ENCODE measurements at places on chromosomes 2 and 18.

DNA sequence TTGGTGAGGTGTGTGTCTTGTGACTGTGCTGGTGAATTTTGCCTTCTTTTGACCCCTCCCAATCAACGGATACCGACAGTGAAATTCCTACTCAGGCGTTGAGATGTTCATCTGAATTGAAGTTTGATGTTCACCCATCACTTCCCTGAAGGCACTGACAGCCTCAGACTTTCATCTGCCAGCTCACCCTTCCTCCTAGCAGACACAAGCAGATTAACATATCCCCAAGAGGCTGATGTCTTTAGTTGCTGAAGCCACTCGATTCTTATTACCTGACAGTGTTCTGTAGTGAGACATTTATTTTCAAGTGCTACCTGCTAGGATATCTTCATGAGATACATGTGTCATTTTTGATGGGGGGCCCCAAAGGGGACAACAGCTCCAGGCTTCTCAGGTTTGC, 1330.1 kb upstream of the PIK3C3 start:
- H3K36me3 ChIP-seq = no peaks in the 10 kb centered on the region
- no peak overlapping the region for H3K4me3 ChIP-seq
- H3K27ac ChIP-seq = no peak overlapping the region
- H3K4me1 ChIP-seq = no peaks in the 10 kb centered on the region

DNA sequence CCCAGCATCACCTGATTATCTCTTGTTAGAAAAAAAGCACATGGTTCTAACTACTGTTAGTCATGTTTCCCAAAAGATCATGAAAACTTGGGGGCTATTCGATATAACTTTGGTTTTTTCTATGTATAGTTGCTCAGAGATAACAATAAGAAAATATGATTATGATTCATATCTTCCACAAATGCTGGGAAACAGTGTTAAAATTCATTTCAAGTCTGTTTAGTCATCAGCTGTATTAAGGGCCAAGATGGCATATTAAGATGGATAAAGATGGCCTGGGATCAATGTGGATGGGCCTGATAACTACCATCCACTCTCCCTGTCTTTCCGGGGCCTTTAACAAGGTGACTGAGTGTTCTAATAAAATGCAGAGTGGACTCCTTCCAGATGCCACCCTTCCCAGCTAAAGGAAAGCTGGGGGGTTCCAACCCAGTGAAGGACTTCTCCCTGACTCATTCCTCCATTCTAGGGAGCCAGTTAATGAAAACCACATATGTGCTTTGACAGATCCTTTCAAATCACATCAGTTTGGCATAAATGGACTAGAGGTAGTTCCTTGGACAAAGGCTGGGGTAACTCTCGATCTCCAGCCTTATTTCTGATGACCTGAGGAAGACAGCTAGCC, 221.6 kb downstream of the VAPA start:
- H3K4me1 ChIP-seq = peaks cover 5% of the 10 kb centered on the region
- H3K36me3 ChIP-seq = no peaks in the 10 kb centered on the region
- H3K4me3 ChIP-seq = no peak overlapping the region
- no peak overlapping the region for H3K27ac ChIP-seq
- no peak for DNase-seq

- no peaks in the 10 kb centered on the region for H3K27me3 ChIP-seq
- no peaks in the 10 kb centered on the region for H3K36me3 ChIP-seq
- no peak overlapping the region for H3K27ac ChIP-seq
- DNase-seq = no peak
- H3K4me3 ChIP-seq = no peak overlapping the region
Measured at GRCh38 chr2:9140645-9141044, 66.0 kb upstream of the ASAP2 start.

- no peaks in the 10 kb centered on the region for H3K27me3 ChIP-seq
- peaks cover 6% of the 10 kb centered on the region for H3K36me3 ChIP-seq
- no peak overlapping the region for H3K27ac ChIP-seq
- H3K4me3 ChIP-seq = no peak overlapping the region
- DNase-seq = no peak
Measured at GRCh38 chr2:239047420-239047819, 199.5 kb downstream of the TWIST2 start.

DNA sequence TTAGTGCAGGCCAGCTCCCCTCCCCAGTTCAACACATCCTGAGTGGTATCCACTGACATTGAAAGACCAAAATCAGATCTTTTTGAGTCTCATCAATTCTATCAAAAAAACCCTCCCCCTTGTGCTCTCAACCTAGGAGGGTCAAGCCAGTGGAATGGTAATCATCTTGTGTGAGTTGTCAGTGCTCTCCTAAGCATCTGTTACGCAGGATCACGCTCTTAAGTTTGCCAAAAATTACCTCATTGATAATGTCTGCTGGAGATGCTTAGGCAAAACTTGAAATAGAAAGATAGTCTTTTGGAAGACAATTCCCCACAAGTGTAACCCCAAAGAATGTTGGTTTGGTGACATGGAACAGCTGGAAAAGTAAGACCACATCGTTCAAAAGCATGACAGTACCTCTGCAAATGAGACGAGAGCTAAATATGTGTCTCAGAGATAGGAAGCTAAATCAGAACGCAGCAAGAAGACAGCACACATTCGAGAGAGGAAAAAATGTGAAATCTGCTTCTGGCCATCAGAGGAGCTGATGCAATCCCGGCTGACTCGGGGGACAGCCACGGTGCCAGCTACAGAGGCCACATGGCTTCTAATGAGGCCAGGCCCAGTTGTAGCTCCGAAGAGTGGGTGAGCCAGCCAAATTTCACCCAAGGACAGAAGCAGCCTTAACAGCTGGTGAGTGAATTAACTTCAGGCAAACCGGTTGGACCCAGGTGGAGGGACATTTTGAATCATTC, 753.9 kb downstream of the RNF144A start:
- H3K27ac ChIP-seq = no peak overlapping the region
- H3K27me3 ChIP-seq = no peaks in the 10 kb centered on the region
- no peak overlapping the region for H3K4me3 ChIP-seq
- no peaks in the 10 kb centered on the region for H3K4me1 ChIP-seq
- DNase-seq = no peak

DNA sequence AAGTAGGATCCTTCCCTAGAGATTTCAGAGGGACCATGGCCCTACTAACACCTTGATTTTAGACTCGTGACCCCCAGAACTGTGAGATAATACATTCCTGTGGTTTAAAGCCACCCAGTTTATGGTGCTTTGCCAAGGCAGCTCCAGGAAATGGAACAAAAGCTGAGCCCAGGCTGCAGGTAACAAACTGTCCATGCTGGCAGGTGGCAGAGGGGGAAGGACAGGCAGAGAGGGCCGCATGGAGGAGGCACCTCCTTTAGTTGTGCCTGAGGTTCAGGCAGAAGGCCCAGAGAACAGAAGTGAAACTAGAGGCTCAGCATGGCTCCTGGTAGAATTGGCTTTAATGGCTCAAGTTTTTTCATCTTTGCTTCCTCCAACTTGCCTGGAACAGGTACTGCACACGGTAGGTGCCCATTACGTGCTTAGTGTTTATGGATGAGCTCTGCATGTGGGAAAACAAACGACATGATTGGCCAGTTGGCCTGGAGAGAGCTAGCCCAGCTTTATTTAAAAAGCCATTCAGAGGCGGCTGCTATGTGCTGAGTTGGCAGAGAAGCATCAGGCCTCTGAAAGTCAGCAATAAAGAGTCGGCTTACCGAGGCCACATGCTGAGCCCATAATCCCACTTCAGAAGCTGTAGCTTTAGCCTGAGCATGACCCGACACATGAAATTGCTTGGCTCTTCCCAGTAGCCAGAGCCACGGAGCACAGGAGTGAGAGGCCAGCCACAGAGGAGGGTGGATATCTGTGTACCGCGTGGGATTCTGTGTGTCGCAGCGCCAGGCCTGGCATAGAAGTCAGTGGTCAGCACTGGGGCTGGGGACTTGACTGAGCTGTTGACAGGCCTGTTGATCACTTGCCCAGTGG, 36.5 kb downstream of the HS1BP3 start:
- peaks cover 40% of the 10 kb centered on the region for H3K4me1 ChIP-seq
- no peaks in the 10 kb centered on the region for H3K27me3 ChIP-seq
- no peak overlapping the region for H3K4me3 ChIP-seq
- DNase-seq = no peak
- H3K27ac ChIP-seq = peak overlapping the region; percentile 99

- no peaks in the 10 kb centered on the region for H3K27me3 ChIP-seq
- DNase-seq = no peak
- peaks cover 58% of the 10 kb centered on the region for H3K36me3 ChIP-seq
- no peak overlapping the region for H3K27ac ChIP-seq
- H3K4me3 ChIP-seq = no peak overlapping the region
- no peaks in the 10 kb centered on the region for H3K4me1 ChIP-seq
Measured at GRCh38 chr2:208350610-208351009, 56.0 kb upstream of the PTH2R start.

DNA sequence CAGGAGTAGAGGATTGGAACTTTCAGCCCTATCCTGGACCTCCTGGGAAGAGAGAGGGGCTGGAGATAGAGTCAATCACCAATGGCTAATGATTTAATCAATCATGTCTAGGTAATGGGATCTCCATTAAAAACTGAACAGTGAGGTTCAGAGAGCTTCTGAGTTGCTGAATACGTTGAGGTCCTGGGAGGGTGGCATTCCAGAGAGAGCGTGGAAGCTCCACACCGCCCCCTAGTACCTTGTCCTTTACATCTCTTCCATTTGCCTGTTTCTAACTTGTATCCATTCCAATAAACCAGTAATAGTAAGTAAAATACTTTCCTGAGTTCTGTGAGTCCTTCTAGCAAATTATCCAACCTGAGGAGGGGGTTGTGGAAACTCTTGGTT, 101.7 kb downstream of the B3GNT2 start:
- no peaks in the 10 kb centered on the region for H3K36me3 ChIP-seq
- no peak overlapping the region for H3K27ac ChIP-seq
- no peak for DNase-seq
- H3K4me1 ChIP-seq = peaks cover 16% of the 10 kb centered on the region
- no peaks in the 10 kb centered on the region for H3K27me3 ChIP-seq

GRCh38 chr2:75459565-75460310, 101.0 kb downstream of the EVA1A start:
- no peak for DNase-seq
- no peaks in the 10 kb centered on the region for H3K27me3 ChIP-seq
- H3K4me3 ChIP-seq = no peak overlapping the region
- H3K36me3 ChIP-seq = no peaks in the 10 kb centered on the region

DNA sequence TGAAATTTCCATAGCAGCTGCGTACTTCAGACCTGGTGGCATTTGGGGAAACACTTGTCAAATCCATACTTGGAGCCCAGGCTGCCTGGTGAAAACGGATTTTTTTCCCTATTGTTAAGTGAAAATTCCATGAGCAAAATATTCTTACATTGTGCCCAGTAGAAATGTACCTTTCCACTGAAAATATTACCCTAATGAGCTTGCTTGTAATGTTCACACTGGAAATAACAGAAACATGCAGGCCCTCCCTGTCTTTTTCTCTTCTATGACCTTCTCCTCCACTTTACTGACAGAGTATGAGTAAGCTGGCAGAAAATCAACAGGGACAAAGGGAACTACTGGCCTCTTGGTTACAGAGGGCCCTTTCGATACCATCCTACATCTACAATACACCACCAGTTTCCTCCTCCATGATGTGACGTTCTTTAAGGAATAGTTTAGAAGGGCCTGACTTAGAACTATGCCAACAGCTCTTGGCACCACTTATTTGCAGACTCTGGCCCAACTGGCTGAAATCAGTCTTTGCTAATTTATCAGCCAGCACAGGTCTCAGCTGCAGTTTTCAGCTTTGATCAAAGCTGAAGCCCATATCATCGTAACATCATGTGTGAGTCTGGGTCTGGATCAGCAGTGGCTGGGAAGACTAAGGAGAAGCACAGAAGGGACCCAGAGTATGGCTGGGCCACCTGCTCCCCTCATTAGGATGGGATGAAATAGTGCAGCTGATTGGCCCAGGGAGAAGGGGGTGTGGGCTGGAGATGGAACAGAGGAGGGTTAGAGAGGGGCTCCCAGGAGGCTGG, 272.2 kb upstream of the ID2 start:
- no peak for DNase-seq
- peaks cover 9% of the 10 kb centered on the region for H3K4me1 ChIP-seq
- H3K4me3 ChIP-seq = no peak overlapping the region

DNA sequence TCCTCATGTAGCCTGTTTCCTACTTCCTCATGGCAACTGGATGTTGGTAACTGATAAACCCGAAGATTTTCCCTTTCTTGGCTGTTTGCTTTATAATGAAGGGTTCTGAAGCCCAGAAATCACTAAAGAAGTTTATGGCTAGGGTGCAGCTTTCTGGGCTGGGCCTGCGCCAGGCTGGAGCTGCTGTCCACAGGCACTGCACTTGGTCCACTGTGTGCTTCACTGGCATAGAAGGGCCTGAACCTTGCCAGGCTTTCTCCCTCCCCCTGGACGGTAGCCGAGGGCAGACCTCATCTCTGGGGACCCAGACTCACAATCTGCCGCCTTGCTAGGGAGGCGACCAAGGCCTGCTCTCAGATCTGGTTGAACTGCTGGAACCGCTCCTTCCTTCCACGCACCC, 133.3 kb upstream of the SPRED2 start:
- no peak overlapping the region for H3K4me3 ChIP-seq
- DNase-seq = no peak
- H3K36me3 ChIP-seq = no peaks in the 10 kb centered on the region
- no peaks in the 10 kb centered on the region for H3K27me3 ChIP-seq
- H3K27ac ChIP-seq = no peak overlapping the region

DNA sequence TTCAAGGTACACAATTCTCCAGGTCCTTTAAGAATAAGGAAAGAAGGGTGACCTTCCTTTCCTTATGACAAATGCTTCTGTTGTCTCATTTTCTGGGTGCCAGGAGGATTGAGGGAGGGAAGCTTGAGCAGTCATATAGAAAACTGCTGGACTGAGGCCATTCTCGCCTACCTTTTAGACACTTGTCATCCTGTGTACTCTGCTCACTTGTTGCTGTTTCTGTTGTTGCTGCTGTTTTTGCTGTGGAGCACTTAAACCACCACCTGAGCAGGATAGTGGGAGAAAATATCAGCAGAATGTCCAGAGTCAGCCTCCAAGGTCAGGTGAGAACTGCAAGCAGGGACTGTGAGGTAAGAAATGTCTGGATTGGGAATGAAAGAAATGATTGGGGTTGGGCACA, 2.8 kb downstream of the DNAJC5G start:
- no peaks in the 10 kb centered on the region for H3K36me3 ChIP-seq
- DNase-seq = no peak
- no peaks in the 10 kb centered on the region for H3K27me3 ChIP-seq
- no peak overlapping the region for H3K27ac ChIP-seq
- peaks cover 3% of the 10 kb centered on the region for H3K4me1 ChIP-seq

DNA sequence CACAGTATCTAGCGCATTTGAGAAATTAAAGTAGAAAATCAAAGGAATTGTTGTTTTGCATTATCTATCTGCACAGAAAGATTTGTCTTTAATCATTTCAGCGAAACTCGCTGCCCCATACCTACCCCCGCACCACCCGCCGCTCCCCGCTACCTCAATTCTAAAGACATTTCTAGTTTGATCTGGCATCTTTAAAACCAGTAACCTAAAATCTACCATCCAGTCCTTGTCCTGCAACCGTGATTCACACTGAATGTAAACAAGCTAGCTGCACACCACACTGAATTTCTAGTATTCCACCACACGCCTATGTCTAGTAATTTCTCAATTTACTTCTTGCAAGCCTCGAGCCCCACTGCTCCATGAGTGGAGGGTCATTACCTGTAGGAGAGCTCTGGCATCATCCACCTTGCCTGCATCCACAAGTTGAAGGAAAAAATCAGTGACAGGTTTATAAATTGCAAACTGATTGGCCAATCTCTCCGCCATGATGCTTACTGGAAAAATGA, 60.1 kb downstream of the ABCG8 start:
- no peak overlapping the region for H3K4me3 ChIP-seq
- H3K4me1 ChIP-seq = no peaks in the 10 kb centered on the region
- peaks cover 23% of the 10 kb centered on the region for H3K36me3 ChIP-seq
- DNase-seq = no peak

Data from thoracic aorta (tissue), 2 donors.